CD8-positive, alpha-beta memory T cell (primary cell): ENCODE measurements at places on chromosomes 12 and 14.

DNA sequence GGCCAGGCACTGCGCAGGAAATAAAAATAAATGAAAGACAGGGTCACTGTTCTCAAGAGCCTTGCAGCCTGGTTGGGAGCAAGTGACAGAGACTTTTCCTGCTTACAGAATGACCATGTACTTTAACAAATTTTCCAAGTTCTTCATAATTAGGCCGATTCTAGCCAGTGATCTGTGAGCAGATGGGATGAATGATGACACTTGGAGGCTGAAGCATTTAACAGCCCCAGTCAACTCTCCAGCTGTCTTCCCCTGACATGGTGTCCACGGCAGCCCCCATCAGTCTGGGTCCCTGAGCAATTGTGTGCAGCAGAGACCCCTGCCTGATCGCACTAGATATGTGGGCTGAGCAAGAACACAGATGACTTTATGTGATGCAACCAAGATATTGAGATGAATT lies 198.8 kb downstream of the NTF3 start:
- no peaks in the 10 kb centered on the region for H3K36me3 ChIP-seq
- H3K4me3 ChIP-seq: no peak overlapping the region
- no peaks in the 10 kb centered on the region for H3K4me1 ChIP-seq
- no peak for DNase-seq
- no peak overlapping the region for H3K27ac ChIP-seq

DNA sequence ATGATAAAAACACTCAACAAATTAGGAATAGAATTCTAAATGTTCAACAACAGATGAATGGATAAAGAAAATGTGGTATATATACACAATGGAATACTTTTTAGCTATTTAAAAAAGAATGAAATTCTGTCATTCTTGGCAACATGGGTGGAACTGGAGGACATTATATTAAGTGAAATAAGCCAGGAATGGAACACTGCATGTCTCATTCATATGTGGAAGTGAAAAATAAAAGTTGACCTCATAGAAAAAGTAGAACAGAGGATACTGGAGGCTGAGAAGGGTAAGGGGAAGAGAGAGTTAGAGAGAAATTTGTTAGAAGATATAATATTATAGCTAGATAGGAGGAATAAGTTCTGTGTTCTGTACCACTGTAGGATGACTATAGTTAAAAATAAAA lies 35.8 kb upstream of the ZFP36L1 start:
- no peak overlapping the region for H3K4me3 ChIP-seq
- H3K27me3 ChIP-seq: no peaks in the 10 kb centered on the region
- no peak overlapping the region for H3K27ac ChIP-seq
- no peak for DNase-seq
- no peaks in the 10 kb centered on the region for H3K36me3 ChIP-seq

GRCh38 chr14:92789457-92790089 lies 4.5 kb upstream of the GOLGA5 start:
- H3K27me3 ChIP-seq: no peaks in the 10 kb centered on the region
- no peak overlapping the region for H3K4me3 ChIP-seq
- no peaks in the 10 kb centered on the region for H3K36me3 ChIP-seq
- H3K4me1 ChIP-seq: peaks cover 6% of the 10 kb centered on the region
- no peak for DNase-seq

DNA sequence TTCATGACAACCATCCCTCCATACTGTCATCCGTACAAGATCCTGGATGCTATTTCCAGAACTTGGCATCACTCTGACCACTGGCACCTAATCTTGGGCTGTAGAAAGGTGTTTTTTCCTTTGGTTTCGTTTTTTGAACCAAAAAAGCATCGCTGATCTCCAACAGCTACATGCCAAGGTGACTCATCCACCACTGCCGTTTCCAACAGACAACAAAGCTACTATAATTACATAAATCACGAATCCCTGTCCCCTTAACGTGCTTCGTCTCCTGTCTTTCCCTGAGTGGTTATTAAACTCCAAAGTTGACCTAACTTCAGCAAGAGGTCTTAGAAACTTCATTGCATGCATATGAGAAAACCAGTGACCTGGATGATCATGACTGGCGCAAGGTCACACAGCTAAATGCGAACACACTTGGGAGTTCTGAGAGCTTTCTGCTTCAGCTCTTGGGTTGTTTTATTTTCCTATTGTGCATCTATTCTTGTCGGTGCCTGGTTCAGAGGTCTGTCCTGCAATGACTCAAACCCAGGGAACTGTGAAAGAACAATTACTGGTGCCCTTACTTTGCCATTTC lies 99.9 kb downstream of the PPM1H start:
- no peaks in the 10 kb centered on the region for H3K27me3 ChIP-seq
- no peak overlapping the region for H3K4me3 ChIP-seq
- no peak overlapping the region for H3K27ac ChIP-seq
- no peaks in the 10 kb centered on the region for H3K4me1 ChIP-seq

DNA sequence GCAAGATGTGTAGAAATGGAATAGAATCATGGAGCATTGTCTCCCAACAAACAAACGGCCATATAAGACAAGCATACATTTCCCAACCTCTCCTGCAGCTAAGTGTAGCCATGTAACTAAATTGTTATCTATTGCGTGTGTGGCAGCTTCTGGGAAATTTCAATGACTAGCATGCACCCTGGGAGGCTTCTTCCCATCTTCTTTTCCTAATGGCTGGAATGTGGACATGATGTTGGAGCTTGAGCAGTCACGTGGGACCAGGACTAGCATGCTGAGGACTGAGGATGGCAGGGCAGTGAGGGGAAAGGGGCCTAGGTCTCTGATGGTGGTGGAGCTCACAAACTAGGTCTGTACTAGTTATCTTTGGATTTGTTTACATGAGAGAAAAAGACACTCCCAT lies 21.7 kb upstream of the CTDSP2 start:
- no peak overlapping the region for H3K4me3 ChIP-seq
- H3K27ac ChIP-seq: no peak overlapping the region
- peaks cover 5% of the 10 kb centered on the region for H3K4me1 ChIP-seq
- peaks cover 9% of the 10 kb centered on the region for H3K27me3 ChIP-seq
- no peaks in the 10 kb centered on the region for H3K36me3 ChIP-seq
- DNase-seq: no peak

GRCh38 chr12:124685689-124686369 lies 118.4 kb upstream of the NCOR2 start:
- DNase-seq: no peak
- no peaks in the 10 kb centered on the region for H3K27me3 ChIP-seq
- H3K4me1 ChIP-seq: peaks cover 22% of the 10 kb centered on the region
- H3K4me3 ChIP-seq: no peak overlapping the region

GRCh38 chr12:26088998-26089397 lies 35.8 kb downstream of the BHLHE41 start:
- H3K36me3 ChIP-seq: no peaks in the 10 kb centered on the region
- no peaks in the 10 kb centered on the region for H3K4me1 ChIP-seq
- no peak overlapping the region for H3K27ac ChIP-seq
- H3K4me3 ChIP-seq: no peak overlapping the region
- DNase-seq: no peak
- H3K27me3 ChIP-seq: no peaks in the 10 kb centered on the region

- no peak for DNase-seq
- H3K27ac ChIP-seq: no peak overlapping the region
- H3K27me3 ChIP-seq: no peaks in the 10 kb centered on the region
- H3K36me3 ChIP-seq: no peaks in the 10 kb centered on the region
- H3K4me3 ChIP-seq: no peak overlapping the region
Measured at GRCh38 chr12:116273813-116274550, 3.5 kb downstream of the MED13L start.

DNA sequence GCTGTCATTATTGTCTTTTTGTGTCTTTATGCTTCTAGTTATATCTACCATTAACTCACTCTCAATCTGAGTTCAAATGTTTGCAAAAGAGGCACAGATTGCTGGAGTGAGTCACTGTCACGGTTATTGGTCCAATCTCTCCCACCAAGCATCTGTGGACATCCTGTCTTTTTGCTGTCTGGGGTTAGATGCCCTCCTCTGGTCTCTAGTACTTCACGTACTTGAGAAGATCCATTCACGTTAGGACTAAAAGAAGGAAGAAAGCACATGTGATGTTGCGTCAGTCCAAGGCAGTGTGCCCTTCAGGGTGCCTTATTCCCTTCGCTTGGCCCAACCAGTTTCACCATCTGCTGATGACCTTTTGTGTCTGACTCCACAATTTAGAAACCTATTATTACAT lies 72.3 kb upstream of the STXBP6 start:
- H3K27me3 ChIP-seq: no peaks in the 10 kb centered on the region
- DNase-seq: no peak
- no peak overlapping the region for H3K27ac ChIP-seq
- H3K4me3 ChIP-seq: no peak overlapping the region
- H3K4me1 ChIP-seq: no peaks in the 10 kb centered on the region
- H3K36me3 ChIP-seq: no peaks in the 10 kb centered on the region

DNA sequence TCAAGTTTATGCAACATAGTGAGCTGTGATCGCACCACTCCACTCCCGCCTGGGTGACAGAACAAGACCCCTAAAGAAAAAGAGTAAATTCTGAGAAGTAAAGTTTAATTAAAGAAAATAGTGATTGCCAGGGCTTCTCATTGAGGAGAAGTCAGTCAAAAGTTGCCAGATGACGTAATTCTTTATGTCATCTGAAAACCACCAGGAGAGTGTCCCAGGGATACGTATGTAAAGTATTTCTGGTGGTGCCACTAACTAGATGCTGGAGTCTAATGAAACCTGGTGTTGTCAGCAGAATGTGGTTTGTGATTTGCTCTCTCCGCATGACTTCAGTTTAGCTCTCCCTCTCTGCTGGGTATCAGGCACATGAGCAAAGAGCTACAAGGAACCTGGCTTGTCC lies 392.5 kb downstream of the DPF3 start:
- no peak overlapping the region for H3K4me3 ChIP-seq
- H3K4me1 ChIP-seq: no peaks in the 10 kb centered on the region
- no peak for DNase-seq
- H3K27ac ChIP-seq: no peak overlapping the region
- no peaks in the 10 kb centered on the region for H3K36me3 ChIP-seq
- H3K27me3 ChIP-seq: no peaks in the 10 kb centered on the region

DNA sequence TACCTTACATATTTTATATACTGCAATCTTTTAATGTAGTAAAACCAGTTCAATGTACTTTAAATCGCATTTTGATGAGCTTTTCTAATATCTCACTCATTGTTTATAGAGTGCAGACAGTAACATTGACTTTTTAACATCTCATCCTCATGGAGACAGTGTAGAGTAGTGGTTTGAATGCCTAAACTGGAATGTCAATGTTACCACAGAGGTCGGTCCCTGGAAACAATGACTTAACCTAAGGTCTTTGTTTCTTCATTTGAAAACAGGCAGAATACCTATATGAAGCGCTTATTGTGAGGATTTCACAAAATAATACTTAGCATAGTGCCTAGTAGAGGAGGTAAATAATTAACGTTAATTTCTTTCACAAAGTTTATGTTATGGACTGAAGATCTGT lies 5.0 kb downstream of the CDK17 start:
- no peaks in the 10 kb centered on the region for H3K36me3 ChIP-seq
- H3K27ac ChIP-seq: no peak overlapping the region
- H3K27me3 ChIP-seq: no peaks in the 10 kb centered on the region
- no peak overlapping the region for H3K4me3 ChIP-seq
- peaks cover 54% of the 10 kb centered on the region for H3K4me1 ChIP-seq

DNA sequence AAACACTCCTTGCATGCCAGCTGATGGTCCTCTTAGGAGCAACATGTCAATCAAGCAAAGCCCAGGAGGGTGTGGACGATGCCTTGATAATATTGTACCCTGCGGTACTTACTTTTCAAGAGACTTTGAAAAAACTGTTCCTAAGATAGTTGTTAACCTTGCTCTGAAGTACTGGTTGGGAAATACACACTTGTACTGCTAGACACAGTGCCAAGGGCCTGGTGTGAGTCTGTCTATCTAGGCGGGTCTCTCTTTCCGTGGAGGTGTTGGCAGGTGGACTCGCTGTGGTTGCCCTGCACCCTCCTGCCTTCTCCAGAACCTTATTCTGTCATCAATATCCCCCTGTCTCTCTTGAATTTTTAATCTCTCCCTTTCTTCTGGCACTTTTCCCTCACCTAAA lies 189.4 kb downstream of the NRXN3 start:
- H3K4me1 ChIP-seq: no peaks in the 10 kb centered on the region
- H3K27me3 ChIP-seq: no peaks in the 10 kb centered on the region
- H3K36me3 ChIP-seq: no peaks in the 10 kb centered on the region
- H3K27ac ChIP-seq: no peak overlapping the region
- H3K4me3 ChIP-seq: no peak overlapping the region

GRCh38 chr12:91893476-91893875 lies 252.2 kb downstream of the BTG1 start:
- no peaks in the 10 kb centered on the region for H3K4me1 ChIP-seq
- H3K27me3 ChIP-seq: no peaks in the 10 kb centered on the region
- no peak overlapping the region for H3K4me3 ChIP-seq

GRCh38 chr14:53516261-53516774 lies 363.2 kb upstream of the DDHD1 start:
- no peak overlapping the region for H3K4me3 ChIP-seq
- no peaks in the 10 kb centered on the region for H3K4me1 ChIP-seq
- no peak for DNase-seq
- H3K36me3 ChIP-seq: no peaks in the 10 kb centered on the region
- H3K27me3 ChIP-seq: no peaks in the 10 kb centered on the region

DNA sequence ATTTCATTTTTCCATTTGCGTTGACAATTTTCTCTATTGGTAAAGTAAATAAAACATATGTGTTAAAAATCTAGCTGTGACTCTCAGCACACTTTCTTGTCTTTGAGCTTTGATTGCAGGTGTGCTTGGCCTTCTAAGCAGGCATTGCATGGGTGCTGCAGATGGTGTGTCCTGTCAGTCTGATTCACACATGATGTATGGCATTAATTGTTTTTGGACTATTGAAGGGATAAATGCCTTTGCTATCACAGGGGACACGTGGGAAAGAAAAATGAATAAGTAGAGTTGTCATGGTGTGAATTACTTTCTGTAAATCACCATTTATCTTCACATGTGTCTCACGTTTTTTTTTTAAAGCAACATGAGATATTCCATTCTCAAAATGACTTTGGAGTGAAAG lies 211.3 kb upstream of the NAV3 start:
- no peaks in the 10 kb centered on the region for H3K4me1 ChIP-seq
- H3K27ac ChIP-seq: no peak overlapping the region
- no peak overlapping the region for H3K4me3 ChIP-seq
- no peaks in the 10 kb centered on the region for H3K36me3 ChIP-seq
- no peaks in the 10 kb centered on the region for H3K27me3 ChIP-seq

GRCh38 chr12:12881151-12881909 lies 10.0 kb upstream of the GPRC5A start:
- H3K4me1 ChIP-seq: no peaks in the 10 kb centered on the region
- DNase-seq: no peak
